ENCODE measurements at places on chromosomes 7 and 10. TPM values are rescaled to one million over a fixed set of nuclear protein-coding genes. Genes with fewer than 3 reads are reported as not detected.

Gene DUSP5
- polyA plus RNA-seq = 1.9 TPM

Gene MYH16
- polyA plus RNA-seq = 0.09 TPM

DNA sequence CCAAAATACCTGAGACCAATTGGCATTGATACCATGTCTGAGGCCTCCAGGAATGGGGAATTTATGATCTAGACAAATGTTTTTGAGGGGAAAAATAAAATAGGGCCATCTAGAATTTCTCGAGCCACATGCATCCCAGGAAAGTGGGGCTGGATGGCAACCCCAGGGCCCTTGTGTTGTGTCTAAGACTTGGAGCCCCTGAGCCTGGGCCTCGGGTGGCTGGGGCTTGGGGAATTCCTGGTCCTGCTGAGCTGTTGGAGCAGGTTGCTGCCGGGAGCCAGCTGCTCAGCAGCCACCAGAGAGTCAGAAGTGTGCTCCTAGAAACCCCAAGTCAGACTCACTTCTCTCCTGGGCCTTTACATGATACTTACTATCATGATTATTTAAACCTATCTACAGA, 172.9 kb downstream of the WDR37 start:
- DNase-seq = no peak

DNA sequence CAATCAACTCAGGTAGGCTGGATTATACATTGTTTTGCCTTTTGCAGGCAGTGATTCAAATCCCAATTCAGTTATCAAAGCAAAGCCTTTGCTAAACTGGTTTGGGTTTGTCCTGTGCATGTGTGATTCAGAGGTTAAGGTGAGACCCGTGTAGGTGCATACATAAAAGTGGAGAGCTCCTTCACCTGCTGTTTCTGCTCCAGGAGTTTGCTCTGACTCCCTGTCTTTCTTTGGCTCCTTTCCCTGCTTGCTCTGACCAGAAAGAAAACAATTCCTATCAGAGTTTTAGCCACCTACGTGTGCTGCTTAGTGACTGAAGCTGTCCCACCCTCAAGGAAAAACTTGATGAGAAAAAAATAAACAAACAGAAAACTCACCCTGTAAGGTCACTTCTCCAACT, 101.1 kb downstream of the TPST1 start:
- no peak for DNase-seq

GRCh38 chr10:5885619-5886018, 4.1 kb downstream of the ANKRD16 start:
- no peak for DNase-seq

GRCh38 chr10:110803830-110804338, 67.8 kb upstream of the PDCD4 start:
- DNase-seq = peak; percentile 24
